ENCODE measurements at places on chromosomes 12 and 14. TPM values are rescaled to one million over a fixed set of nuclear protein-coding genes. Genes with fewer than 3 reads are reported as not detected.

Gene SYT10
- total RNA-seq, result not detected

Gene IRF9
- 91.9 TPM for total RNA-seq

Gene VTI1B
- 110 TPM for total RNA-seq

Gene SLC38A4
- not detected for total RNA-seq

Gene THTPA
- 16.6 TPM for total RNA-seq

Gene TUNAR
- not detected for total RNA-seq

Gene DHRS2
- not detected for total RNA-seq

Gene ZFYVE1
- total RNA-seq, result 16.6 TPM

Gene HOTAIR
- not detected for total RNA-seq

Gene KMT2D
- total RNA-seq, result 87.0 TPM

Gene SYCP3
- total RNA-seq, result 0.36 TPM

Gene SMAGP
- total RNA-seq, result 3.9 TPM

Gene SAMD15
- 0.25 TPM for total RNA-seq

Measured in omental fat pad (tissue), 4 donors.